ENCODE measurements at places on chromosomes 7 and 10.

GRCh38 chr7:118452128-118452527 lies 227.6 kb downstream of the ANKRD7 start:
- DNase-seq: no peak

DNA sequence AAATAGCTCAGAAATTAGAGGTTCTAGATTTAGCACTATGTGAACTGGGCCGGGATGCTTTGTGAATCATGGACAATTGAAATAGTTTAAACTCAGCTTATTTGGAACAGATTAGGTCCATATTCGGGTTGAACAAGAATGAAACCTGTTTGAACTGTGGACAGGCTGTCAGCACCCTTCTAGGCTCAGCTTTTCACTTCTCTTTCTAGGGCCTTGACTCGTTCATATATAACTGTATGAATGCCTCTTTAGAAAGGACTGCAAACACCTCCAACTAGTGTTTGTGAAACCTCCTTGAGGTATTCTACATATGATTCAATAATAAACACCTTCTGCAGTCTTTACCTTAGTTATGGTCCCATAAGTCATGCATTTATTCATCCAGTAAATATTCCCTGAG lies 115.6 kb downstream of the REEP3 start:
- DNase-seq: no peak

- no peak for DNase-seq
Measured at GRCh38 chr10:75546004-75546403, 114.6 kb downstream of the LRMDA start.

GRCh38 chr7:95536656-95537311 lies 51.0 kb downstream of the ASB4 start:
- DNase-seq: no peak

DNA sequence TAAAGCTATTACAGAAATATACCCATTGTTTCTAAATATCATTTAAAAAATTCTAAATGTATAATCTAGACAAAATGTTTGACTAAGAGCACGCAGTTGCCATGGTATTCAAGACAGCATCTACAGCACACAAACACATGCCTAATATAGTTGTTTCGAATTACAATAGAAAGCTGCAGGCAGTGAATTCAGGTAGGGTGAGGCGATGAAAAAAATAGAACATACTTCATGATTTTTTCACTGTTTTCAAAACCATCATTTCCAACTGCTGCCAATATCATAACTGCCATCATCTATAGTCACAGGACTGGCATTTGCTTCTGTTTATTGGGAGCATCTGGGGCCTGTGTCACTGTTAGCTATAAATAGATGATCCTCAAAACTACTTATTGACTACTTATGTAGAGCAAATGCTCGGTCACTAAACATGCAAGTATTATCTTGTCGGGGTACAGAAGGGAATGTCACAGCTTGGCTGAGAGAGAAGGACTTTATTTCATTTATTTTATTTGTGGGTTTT lies 34.4 kb upstream of the OTUD1 start:
- no peak for DNase-seq

GRCh38 chr7:92682903-92683539 lies 92.8 kb upstream of the FAM133B start:
- DNase-seq: no peak

- DNase-seq: no peak
Measured at GRCh38 chr7:29140873-29141468, 5.4 kb downstream of the CPVL start.

GRCh38 chr7:17595546-17595945 lies 297.1 kb downstream of the AHR start:
- DNase-seq: no peak

- no peak for DNase-seq
Measured at GRCh38 chr10:103896225-103896624, 21.8 kb downstream of the STN1 start.

DNA sequence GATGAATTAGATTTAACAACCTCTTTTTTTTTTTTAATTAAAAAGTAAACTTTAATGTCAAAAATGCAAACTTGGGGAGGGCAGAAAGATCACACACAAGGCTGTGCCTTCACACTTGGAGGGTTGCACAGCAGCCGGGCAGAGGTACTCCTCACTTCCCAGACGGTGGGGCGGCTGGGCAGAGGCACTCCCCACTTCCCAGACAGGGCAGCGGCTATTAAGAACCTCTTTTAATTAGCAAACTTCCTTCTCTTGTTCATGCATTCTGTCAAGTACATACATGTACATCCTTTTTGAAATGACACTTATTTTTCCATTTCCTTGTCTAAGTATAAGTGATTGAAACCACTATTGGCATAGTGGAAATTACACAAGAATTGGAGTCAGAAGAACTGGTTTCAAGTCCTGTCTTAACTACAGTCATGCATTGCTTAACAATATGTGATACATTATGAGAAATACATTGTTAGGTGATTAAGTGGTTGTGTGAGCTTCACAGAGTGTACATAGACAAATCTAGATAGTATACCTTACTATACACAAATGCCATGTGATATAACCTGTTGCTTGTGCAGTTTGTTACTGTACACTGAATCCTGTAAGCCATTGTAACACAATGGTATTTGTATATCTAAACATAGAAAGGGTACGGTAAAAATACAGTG lies 26.5 kb downstream of the BTRC start:
- DNase-seq: no peak

GRCh38 chr7:142997456-142997989 lies 29.4 kb downstream of the OR9A2 start:
- no peak for DNase-seq

DNA sequence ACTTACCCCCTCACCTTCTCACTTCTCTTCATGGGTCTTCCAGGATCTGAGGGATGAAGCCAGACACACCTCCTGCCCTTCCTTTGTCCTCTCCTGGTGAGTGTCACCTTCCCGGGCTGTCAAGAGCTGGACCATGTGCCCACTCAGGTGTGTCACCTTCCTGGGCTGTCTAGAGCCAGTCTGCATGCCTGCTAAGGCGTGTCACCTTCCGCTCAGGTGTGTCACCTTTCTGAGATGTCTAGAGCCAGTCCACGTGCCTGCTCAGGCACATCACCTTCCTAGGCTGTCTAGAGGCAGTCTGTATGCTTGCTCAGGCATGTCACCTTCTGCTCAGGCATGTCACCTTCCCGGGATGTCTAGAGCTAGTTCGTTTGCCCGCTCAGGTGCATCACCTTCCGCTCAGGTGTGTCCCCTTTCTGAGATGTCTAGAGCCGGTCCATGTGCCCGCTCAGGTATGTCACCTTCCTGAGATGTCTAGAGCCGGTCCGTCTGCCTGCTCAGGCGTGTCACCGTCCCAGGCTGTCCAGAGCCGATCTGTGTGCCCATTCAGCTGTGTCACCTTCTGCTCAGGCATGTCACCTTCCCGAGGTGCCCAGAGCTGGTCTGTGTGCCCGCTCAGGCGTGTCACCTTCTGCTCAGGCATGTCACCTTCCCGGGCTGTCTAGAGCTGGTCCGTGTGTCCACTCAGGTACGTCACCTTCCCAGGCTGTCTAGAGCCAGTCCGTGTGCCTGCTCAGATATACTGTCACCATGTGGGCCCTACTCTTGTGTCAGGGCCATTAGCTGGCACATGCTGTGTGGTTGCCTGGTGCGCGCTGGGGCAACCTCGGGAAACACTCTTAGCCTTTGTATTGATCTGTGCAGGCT lies 245.3 kb downstream of the EBF3 start:
- no peak for DNase-seq

DNA sequence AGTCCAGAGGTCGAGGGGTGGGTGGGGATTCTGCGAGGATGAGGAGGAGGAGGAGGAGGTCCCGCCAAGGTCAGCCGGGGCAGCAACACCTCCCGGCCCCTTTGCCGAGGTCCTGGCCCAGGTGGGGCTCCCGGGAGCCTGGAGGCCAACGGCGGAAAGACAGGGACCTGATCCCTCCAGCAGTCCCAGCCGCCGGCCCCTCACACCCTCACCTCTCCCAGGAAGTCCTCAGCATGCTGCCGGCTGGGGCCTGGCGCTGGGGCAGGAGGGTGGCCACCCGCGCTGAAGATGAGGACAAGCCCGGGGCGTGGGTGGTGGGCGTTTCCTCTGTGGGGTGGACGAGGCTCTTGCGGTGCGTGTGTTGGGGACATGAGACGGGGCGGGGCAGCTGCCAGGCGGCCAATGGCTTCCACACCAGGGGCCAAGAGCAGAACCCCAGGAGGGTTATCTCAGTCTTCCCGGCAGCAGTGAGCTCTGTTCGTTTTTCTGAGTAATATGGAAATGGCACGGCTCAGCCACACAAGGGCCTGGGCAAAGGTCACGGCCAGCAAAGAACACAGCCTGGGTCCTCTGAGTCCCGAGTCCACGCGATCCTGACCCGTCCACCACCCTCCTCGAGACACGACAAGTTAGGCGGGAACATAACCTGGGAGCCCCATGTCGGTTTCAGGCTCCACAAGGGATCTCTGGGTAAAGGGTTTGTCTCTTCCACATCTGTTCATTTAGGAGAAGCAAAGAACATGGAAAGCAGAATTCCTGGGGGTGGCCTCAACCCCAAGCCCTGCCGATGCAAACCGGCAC lies 82.9 kb upstream of the PDGFA start:
- DNase-seq: no peak

DNA sequence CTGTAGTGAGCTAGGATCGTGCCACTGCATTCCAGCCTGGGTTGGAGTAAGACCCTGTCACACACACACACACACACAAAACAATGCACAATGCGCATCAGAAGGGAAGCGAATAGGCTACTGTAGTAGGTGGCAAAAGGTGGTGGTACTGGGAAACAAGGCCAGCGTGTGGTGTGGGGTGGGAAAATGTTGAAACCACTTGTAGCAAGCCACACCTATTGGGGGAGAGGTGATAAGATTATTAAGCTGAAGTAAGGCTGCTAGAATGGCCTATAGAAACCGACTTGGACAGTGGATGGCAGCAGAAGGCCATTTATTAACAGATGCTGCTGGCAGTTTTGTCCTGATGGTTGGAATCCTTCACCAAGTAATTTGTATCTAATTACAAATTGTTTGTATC lies 7.2 kb upstream of the CHCHD1 start:
- no peak for DNase-seq

- no peak for DNase-seq
Measured at GRCh38 chr7:27204851-27205322, 5.0 kb upstream of the HOXA13 start.

GRCh38 chr7:27064159-27064558 lies 31.6 kb downstream of the HOXA1 start:
- DNase-seq: no peak

DNA sequence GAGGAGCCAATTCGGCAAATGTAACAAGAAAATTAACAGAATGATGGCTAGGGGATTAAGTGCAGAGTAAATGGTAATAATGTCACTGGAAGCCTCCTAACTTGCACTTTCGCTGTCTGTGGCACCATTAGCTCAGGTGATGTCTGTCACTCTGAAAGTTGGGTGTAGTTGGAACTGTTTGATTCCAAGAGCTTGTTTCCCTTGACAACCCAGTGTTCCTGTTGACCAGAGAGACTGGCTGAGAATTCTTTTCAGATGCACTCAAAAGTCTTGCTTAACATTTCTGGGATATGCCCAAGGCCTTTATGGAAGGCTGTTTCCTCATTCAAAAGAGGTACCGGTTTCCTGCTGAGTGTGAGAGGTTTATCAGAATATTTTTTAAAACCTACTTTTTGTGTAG lies 49.6 kb downstream of the PLPP4 start:
- DNase-seq: no peak

DNA sequence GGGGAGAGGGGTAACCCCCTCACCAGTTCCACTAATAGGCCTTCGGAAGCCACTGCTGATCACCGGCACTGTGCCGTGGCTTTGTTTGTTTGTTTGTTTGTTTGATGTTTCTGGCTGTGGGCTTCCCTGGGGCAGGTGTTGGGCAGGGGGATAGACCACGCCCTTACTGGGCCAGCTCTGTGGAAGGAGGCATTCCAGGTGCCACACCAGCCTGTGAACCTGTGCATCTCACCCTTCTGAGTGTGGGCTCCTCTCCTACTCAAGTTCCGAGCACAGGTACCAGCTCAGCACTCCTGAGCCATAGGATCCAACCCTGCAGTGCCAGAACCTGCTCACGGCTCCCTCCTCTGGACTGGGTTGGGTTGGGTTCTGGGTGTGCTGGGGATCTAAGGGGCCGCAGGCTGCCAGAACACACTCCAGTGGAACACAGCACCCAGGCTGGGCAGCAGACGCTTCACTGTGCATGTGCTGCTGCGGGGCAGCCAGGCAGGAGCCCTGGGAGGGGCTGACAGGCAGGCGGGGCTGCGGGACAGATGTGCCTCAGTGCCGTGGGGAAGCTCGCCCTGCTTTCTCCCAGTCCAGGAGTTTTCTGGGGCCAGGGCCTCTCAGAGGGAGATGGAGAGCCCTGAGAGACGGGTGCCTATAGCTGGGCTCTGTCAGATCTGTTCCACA lies 1053.9 kb downstream of the CNTNAP2 start:
- no peak for DNase-seq

- no peak for DNase-seq
Measured at GRCh38 chr7:134695321-134695860, 48.7 kb downstream of the BPGM start.

DNA sequence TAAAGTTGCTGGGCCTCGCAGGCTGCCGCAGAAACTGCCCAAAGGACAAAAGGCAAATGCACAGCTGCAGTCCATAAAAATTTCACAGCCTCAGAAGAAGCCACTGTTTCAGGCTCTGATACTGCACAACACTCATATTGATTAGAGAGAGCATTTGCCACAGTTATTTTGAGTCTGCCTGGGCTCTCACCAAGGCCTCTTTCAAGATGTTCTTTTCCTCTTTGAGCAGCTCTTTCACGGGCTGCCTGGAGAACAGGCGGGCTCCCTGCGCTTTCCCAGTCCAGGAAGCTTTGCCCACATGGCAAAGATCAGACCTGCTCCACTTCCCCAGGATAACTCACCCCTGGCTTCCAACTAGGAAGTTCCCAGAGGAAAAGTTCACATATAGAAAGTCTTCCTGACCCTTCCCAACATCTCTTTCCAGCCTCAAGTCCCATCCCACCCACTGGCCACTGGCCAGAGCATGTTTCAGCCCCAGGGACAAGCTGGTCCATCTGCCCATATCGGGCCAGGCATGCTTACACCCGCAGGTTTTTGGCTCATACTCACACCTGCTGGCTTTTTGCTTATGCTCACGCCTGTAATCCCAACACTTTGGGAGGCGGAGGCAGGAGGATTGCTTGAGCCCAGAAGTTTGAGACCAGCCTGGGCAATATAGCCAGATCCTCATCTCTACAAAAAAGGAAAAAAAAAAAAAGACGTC lies 3.3 kb downstream of the SLIT1 start:
- DNase-seq: no peak

DNA sequence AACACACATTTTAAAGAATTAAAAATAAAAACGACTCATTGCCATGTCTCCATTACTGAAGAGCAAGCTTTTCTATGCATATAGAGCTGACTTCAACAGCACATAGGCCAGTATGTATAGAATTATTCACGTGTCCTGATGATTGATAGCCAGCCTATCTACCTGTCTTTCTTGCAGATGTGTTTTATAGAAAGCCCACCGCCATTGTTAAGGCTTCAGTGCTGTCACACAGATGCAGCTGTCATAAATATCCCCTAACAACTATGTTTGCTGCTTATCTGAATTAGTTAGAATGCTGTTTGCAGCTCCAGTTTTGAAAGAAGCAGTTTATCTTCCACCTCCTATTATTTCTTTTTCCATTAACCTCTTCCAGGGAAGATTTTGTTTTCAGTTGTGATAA lies 235.9 kb downstream of the SLC25A13 start:
- DNase-seq: no peak

Measured in C1 segment of cervical spinal cord (tissue), 14 donors.